ENCODE measurements at places on chromosomes 1 and 21.

GRCh38 chr1:6580593-6581409 is 1.0 kb downstream of the ZBTB48 start:
- DNase-seq: no peak

DNA sequence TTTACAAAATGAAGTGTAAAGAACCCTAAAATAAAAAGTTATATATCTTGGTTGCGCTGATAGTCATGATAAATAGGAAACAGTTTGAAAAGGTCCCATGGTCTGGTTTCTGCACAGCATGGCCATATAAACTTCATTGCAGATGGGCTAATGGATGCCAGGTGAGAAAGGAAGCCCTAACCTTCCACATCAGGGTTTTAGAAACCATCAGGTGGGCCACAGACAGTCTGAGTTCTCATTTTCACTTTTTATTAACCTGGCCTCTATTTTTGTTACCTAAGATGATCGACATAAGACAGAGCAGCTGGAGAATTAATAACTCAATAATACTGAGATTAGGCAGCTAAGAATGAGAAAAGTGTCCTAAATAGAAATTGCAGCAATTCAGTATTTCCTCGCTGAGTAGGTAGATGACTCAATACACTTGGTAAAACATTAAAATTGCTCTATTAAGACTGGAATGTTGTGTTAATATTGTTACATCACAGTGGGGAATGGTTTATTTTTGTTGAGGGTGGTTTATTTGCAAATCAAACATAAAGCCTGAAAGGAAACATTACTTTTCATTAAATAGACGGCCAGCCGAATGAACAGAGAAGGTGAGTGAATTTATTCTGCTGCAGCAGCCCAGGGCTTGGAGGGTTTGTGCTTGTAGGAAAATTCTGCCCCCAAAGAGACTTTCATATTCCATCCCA is 21.1 kb downstream of the C1orf21 start:
- DNase-seq: no peak

GRCh38 chr1:88777604-88778149 is 93.6 kb downstream of the PKN2 start:
- no peak for DNase-seq

GRCh38 chr21:45611939-45612664 is 31.4 kb upstream of the PCBP3 start:
- DNase-seq: peak; percentile 84

DNA sequence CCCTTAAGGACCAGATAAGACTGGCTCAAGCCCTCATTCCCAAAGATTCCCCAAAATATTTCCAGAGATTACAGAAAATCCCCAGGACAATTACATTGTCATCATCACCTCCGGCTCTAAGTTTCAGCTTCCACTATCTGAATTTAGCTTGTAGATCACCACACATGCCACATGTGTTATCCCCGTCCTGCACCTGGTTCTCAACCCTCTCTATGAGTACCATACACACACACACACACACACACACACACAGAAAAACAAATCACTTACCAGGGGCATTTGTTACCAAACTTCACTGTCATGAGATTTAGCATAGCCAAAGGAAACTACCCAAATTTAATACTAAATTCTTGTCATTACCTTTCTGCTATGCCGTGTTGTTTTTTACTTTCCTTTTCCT is 15.4 kb upstream of the TSPAN1 start:
- no peak for DNase-seq

DNA sequence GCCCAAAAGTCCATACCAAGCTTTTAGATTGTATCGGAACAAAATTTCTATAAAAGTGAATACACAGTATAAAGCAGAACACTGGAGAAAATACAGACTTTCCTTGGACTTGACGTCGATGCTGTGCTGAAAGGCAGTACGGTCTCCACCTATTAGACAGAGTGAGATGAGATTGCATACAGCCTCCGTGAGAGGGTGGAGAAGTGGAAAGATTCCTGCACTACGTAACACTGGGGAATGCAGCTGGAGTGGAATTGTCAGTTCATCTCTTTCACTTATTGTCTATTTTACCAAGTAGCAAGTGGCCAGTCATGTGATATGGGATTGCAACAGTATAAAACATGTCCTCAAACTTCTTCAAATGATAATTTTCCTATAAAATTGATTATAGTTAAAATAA is 209.5 kb downstream of the ZP4 start:
- DNase-seq: no peak

DNA sequence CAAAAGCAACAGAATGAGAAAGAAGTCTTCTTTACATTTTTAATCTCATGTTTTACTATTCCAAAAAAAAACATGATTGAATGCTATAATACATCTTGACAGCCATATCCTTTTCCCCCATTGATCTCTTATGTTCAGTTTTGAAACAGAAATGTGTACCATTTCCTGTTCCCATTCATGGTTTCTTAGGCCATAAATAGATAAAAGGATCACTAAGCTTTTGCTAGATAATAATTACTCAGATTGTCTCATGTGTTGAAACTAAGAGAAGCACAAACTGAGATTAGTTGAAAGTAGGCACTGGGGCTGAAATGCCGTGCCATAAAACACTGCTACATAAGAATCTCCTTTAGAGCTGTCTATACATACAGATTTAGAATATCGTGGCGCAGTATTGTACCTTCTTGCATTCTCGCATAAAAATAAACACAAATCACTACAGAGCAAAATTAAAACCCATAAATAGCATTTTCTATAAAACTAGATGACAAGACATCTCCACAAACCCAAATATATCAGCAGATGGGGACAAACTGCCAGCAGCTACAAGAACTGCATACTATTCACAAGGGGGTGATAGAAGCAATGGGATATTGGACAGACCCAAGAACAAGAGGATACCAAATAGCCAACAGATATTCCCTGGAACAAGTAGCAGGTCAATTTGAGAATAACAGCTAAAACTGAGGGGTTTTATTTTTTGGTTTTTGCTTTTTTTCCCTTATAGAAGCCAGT is 405.3 kb upstream of the PRMT6 start:
- DNase-seq: no peak

DNA sequence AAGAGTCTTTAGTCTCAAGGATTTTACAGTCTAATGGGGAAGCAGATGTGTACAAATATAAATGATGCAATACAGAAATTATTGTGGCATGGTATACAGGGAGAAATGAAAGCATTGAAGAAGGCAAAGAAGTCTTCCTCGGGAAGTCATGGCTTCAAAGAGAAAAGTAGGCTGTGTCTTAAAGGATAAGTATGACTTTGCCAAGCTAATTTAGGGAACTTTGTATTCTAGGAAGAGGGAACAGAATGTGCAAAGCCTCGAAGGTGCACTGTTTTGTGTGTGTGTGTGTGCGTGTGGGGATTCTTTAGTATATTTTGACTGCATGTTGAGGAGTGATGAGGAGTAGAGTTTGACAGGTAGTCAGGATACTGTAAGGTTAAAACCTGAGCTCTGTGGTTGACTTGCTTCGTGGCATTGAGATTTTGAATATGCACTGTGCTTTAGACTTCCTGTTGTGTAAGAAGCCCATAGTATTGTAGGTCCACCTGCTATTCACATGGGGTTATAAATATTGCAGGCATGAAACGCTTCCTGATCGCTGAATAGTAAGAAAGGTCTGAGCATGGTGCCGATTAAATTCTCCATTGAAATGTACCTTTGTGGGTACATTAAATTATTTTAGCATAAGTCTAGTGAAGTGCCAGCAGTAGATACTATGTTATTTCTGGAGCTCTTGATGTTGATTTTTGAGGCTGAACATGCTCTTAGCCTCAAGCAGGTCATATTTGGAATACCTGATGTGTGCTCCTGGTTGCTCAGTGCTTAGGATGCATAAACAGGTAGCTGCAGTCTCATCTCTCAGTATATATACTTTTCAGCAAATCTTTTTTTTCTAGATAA is 8.0 kb downstream of the SMAP2 start:
- no peak for DNase-seq

GRCh38 chr1:157916887-157917570 is 75.4 kb upstream of the CD5L start:
- DNase-seq: no peak

DNA sequence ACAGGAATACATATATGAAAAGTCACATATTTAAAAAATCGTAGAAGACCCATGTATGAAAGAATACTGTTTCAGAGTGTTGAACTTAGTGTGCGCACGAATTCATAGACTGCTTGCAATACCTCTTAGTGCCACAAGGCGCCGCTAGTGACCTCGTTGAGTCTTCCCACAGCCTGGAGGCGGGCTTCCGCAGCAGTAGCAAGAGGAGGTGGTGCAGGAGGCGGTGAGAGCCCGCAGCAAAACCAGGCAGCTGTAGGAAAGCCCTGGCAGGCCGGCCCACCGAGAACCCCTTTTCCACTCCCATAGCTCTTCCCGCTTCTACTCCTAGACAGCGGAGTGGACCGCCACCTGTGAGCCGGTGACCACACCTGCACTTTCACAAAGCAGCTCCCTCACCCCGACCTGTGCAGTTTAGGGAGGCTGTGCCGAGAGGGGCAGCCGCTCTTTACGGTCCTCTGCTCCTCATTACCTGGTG is 23.5 kb downstream of the MTARC1 start:
- DNase-seq: peak; percentile 38

DNA sequence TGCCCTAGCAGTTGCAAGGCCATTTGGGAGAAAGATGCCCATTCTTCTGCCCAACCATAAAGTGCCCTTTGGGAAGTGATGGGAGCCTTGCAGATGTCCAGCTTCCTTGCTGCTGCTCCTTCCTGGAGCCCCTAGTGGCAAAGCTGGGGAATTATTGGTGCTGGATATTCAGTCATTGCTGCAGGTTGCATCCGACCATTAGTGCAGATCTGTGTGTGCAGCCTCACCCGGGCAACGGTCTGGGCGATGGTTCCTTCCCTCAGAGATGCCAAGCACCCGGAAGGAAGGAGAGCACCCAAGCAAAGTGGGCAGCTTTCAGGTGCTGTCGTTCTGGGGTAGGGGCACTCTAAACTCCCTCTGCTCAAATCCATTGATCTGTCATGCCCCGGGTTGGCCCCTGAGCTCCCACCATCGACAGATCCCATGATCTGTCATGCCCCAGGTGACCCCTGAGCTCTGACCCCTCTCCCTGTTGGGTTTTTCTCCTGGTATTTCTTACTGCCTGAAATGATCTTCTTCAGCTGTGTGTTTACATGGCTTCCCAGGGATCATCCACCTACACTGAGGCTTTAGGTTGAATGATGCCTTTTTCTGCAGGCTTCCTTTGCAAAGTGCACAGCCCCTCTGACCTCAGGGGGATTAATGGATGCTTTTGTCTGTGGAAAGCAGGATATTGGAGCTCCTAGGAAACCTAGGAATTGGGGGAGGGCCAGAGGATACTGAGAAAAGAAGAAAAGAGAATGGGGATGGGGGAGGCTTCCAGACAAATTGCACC is 467.5 kb downstream of the PTPRU start:
- no peak for DNase-seq

DNA sequence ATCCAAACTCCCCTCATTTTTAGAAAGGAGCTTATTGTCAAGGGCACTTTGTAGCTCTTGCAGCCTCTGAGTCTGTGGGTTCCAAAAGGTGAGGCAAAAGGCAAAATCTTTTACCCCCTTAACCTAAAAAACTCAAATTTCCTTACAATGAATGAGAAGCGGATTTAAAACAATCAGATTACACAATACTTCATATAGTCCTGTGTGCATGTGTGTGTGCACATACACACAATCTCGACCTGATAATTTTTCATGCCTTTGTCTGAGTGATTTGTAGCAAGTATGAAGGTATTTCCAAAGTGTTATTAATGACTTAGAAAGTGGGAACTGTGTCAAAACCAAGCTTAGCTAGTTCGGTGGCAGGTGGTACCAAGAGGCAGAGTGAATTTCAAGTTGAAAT is 42.9 kb downstream of the GRIK1 start:
- no peak for DNase-seq

GRCh38 chr21:30769724-30770431 is 14.7 kb upstream of the KRTAP21-1 start:
- no peak for DNase-seq

DNA sequence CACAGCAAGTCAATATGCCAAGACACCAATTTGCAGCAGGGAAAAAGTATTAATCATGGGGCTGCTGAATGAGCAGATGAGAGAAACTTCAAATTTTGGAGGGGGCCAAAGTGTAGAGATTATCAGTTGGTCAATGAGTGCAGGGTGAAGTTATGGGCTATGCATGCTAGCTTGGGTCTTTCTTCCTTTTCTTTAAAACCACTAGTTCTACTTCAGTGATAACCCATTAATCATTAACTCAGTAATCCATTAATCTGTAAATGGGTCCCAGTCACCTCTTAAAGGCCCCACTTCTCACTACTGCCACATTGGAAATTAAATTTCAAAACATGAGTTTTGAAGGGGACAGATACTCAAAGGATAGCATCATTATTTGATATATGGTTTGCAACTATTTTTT is 688.6 kb upstream of the ADGRL4 start:
- DNase-seq: no peak

- DNase-seq: no peak
Measured at GRCh38 chr1:224178894-224179293, 4.1 kb upstream of the DEGS1 start.

DNA sequence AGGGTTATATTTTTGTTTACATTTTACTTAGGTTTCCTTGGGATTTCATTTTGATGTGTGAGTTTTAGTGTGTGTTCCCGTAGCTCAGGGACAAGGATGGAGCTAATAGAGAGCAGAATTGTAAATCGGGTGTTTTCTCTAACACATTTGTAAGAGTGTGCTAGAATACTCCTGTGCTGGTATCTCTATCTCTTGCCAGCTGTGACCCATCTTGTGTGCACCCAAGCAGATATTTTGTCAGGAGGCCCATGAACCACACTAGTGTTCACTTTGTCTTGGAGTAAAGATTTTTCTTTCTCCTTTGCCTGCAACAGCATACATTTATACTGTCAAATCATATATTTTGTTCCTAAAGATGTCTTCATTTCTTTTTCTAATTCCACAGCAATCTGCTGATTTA is 23.4 kb downstream of the KRTAP19-8 start:
- DNase-seq: no peak

DNA sequence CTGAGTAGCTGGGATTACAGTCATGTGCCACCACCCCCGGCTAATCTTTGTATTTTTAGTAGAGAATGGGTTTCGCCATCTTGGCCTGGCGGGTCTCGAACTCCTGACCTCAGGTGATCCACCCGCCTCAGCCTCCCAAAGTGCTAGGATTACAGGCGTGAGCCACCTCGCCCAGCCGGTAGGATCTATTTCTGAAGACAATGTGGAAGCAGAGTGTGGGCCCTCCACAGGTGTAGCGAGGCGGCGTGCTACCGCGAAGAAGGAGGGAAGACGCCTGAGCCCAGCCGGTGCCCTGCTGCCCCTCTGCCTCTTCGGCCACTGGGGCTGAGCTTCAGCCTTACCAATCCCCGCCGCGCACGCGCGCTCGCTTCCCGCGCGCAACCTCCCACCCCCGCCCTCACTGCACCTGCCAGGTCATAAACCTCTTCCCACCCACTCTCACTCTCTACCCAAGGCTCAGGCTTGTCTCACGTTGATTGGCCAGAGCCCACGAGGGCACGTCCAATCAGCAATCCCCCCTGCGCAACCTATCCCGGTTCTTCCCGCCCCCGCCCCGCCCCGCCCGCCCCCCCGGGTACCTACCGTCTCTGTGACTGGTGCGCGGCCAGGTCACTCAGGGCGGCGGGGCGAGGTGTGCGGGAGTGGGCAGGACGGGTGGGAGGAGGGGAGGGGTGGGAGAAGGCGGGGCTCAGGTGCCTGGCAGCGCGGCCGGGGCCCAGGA is 409 bp upstream of the HOOK1 start:
- no peak for DNase-seq

GRCh38 chr1:11339346-11340232 is 66.6 kb downstream of the UBIAD1 start:
- no peak for DNase-seq

Data from astrocyte of the cerebellum (primary cell).